Testis (tissue), 5 donors: ENCODE measurements at places on chromosomes 7 and 10.

DNA sequence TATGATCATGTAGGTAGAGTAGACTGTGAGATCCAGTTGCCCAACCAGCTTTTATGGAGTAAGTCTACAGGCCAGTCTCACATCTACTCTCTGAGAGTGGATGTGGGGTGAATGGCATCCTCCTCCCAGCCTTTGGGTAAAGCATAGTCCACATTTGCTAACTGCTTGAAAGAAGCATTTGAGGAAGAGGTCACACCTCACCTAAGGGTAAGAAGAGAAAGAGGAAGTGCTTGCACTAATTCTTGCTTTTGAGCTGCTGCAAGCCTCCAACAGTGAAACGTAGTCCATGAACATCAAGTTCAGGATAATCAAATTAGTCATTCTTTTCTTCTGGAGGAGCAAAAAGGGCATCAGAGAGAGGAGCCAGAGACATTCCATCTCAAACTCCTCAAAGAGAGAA, 93.9 kb upstream of the AGR3 start:
- no peak for DNase-seq

GRCh38 chr7:23277359-23277989, 21.7 kb upstream of the MALSU1 start:
- peak; percentile 22 for DNase-seq

- no peak for DNase-seq
These were observed 26.2 kb downstream of the PON1 start for GRCh38 chr7:95298091-95298490.

- DNase-seq = no peak
These were observed 299.8 kb downstream of the CCDC3 start for GRCh38 chr10:12701696-12702095.

DNA sequence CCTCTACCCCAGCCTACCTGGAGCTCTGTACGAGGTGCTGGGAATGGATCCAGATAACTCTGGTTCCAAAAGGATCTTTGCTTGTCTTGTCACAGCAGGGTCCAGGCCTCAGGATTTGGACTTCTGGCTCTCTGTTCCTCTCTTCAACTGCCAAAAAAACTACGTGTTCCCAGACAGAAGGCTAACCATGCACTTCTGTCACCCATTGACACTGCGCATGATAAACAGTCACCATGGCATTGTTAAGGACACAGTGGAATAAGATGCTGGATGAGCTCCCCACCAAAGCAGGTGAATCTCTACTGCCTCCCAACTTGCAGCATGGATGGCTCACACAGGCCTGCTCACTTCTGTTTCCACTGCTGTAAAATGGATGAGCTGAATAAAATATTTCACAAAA, 637.9 kb downstream of the TNS3 start:
- no peak for DNase-seq

DNA sequence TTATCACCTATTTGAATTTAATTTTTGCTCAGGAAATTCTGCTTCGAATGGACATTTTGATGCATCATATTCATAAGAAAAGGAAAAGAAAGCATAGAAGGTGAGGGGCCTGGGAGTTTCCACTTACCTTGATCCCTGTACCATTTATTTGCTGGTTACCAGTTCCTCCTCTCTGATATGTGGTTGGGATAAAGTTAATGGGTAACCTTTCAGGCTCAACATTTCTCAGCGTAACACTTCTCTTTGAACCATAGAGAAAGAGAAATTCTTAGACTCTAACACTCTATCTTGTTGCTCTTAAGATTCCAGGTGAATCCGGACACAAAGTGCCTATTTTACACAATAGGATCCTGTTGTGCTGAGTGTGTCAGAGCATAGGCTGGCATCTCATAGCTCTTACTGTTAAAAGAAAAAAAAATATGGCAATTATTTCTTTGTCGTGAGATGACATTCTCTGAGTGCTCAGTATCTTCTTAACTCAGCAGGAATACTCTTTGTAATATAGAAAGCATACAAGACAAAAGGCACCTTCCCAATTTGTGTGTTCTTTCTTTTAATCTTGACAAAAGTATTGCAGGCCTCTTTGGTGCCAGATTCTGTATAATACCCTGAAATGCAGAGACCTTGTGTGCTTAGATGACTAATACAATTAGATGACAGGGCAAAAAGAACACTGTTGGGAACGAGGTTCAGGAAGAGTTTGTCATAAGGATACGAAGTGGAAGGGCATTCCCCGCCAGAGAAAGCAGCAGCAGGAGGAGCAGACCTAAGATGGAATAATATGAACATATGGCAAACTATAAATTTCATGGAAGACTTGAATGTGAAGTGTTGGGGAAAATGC, 689.6 kb downstream of the NRG3 start:
- DNase-seq = no peak

GRCh38 chr10:113063043-113063967, 113.3 kb downstream of the TCF7L2 start:
- DNase-seq = no peak

- DNase-seq = peak; percentile 54
These were observed 75.1 kb downstream of the ANKRD61 start for GRCh38 chr7:6106140-6106904.

DNA sequence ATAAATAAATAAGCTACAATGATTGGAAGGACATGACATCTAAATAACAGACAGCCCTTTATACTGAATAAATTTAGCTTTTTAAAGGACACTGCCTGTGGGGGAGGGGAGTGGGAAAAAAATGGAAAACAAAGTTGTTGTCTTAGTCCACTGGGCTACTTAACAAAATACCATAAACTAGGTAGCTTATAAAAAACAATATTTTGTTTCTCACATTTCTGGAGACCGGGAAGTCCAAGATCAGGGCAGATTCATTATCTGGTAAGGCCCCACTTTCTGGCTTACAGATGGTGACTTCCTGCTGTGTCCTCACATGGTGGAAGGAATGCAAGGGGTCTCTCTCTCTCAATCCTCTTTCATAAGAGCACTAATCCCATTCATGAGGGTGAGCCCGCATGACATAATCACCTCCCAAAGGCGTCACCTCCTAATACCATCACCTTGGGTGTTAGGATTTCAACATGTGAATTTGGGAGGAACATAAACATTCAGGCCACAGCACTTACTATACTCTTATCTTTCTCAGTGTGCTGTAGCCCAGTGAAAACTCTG, 43.0 kb downstream of the DNAJC12 start:
- no peak for DNase-seq

GRCh38 chr10:62597226-62597625, 207.3 kb upstream of the ADO start:
- DNase-seq = no peak

DNA sequence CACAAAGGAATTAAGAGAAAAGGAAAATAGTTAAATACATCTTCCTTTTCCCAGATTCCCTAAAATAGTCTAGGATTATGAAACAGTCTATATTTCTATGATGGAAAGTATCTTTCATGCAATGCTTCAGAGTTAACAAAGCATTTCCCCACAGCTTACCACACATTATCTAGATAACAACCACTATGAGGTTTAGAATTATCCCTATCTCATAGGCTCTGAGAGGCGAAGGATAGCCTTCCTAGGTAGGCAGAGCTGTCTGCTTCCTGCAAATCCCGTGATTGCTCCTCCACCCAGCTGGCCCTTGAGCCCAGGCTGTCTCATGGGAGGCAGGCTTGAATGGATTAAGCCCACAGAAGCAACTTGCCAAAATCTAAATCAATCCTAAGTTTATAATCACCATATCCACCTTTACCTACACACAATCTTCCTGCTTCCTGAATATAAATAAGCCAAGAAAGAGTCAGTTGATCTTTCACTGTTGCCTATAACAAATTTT, 321.4 kb upstream of the AOAH start:
- DNase-seq = no peak

DNA sequence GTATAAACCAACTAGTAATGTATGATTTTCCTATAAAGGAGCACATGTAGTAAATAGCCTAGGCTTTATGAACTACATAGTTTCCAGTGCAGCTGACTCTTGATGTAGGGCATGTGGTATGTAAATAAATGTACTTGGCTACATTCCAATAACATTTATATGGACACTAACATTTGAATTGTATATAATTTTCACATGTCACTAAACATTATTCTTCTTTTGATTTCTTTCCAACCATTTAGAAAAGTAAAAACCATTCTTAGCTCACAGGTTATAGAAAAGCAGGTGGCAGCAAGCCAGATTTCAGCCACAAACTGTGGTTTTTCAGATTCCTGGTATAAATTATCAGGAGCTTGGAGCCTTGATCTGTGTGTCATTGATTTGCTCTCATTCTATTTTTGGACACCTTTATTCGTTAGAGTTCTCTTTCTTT, 1182.0 kb downstream of the CNTNAP2 start:
- DNase-seq = no peak

DNA sequence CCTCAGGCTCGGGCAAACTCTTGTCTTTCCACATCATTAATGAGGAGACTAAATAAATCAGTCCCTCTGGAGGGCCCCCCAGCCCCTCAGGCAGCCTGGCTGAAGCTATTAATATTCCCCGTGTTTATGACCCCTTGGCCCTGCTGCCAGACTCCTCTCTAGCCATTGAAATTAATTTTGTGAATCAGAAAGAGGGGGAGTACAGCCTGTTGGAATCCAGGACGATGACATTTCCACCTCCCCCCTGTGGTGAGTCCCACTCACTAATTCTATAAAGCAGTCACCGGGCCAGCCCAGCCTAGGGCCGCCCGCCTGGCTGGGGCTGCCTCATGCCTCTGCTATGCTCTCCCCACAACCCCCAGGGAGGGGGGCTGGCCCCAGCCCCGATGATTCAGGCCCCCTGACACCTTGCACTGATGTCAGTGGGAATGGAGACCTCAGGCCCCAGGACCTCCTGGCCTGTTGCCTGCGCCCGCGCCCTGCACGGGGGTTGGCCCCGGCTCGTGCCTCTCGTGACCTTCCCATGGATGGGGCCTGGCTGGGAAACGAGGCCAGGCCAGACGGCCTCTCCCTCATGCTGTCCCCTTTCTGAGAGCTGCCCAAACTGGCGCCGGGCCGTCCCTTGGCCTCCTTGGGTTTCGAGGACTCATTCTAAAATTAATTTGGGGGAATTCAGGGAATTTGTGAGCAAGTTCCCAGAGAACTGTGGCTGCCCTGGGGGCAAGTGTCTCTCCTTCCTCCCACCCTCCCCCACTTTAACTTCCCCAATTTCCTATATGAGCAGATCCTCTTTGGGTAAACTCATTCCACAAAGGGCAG, 34.0 kb downstream of the TMEM270 start:
- DNase-seq = no peak

GRCh38 chr10:62719061-62719460, 85.5 kb upstream of the ADO start:
- no peak for DNase-seq

GRCh38 chr10:70324339-70324861, 40.6 kb upstream of the NPFFR1 start:
- DNase-seq = peak; percentile 40

DNA sequence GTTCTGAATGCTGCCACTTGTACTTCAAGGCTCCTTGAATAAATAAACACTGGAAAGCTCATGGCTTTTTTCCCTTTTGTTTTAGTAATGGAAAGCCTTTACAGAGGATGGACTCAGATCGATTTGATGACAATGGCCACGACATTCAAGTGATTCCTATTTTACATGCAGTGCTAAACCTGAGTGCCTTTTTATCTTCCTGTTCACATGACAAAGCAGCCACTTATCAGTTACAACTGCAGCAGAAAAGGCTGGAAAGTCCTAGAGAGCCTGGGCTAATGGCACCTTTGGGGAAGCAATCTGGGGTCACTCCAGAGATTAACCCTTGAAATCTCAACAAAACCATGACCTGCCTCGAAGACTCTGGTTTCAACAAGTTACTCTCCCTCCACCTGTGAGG, 249.0 kb upstream of the AUTS2 start:
- no peak for DNase-seq

DNA sequence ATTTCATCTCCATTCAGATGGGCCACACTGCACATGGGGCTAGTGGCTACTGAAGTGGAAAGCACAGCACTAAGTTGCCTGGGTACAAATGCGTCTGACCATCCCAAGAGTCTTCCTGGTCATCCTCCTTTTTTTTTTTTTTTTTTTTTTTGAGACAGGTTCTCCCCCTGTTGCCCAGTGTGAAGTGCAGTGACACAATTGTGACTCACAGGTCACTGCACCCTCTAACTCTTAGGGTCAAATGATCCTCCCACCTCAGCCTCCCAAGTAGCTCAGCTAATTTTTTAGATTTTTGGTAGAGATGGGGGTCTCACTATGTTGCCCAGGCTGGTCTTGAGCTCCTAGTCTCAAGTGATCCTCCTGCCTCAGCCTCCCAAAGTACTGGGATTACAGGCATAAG, 3.4 kb upstream of the TRRAP start:
- DNase-seq = no peak
